Activated CD8-positive, alpha-beta T cell treated with anti-CD3 and anti-CD28 coated beads for 36 hours (primary cell): ENCODE measurements at places on chromosomes 1 and 21. TPM values are rescaled to one million over a fixed set of nuclear protein-coding genes. Genes with fewer than 3 reads are reported as not detected.

DNA sequence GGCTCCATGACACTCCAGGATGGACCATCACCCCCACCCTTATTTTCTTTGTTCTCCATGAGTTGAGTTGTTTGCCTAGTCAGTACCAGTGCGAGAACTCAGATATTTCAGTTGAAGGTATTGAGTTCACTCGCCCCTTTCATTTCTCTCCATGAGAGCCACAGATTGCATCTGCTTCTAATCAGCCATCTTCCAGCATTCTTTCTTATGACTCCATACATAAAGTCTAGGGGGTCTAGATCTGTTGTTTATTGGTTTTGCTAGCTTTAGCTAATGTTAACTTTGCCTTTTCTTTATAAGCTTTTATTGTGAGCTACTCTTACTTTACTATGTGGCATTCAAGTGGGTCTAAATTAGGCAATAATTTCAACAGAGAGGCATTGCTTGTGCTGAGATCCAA lies 71.6 kb upstream of the PDC start:
- no peak overlapping the region for H3K27ac ChIP-seq
- H3K36me3 ChIP-seq, result no peaks in the 10 kb centered on the region
- no peaks in the 10 kb centered on the region for H3K4me1 ChIP-seq
- H3K27me3 ChIP-seq, result peaks cover 2% of the 10 kb centered on the region
- DNase-seq, result no peak

The TCHHL1 gene
- not detected for total RNA-seq

DNA sequence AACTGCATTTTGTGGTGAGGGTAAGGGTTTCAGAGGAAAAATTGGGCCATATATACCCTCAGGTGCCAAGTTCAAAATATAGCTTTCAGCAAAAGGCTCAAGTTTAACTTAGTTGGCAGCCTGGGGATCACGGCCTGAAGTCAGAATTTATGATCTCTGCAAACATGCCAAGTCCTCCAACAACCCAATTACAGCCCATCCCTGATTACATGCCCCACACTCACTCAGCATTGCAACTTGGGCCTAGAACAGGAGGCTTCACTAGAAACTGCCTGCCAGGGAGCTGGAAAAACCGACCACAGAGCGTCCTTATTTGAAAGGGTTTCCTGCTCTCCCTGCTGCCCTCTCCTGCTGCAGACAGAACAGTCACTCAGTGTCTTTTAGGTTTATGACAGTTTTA lies 12.4 kb downstream of the FYB2 start:
- peaks cover 8% of the 10 kb centered on the region for H3K27me3 ChIP-seq

- no peaks in the 10 kb centered on the region for H3K27me3 ChIP-seq
- no peak overlapping the region for H3K4me3 ChIP-seq
- H3K4me1 ChIP-seq, result no peaks in the 10 kb centered on the region
- DNase-seq, result no peak
Measured at GRCh38 chr21:26093122-26093521, 77.4 kb downstream of the APP start.

- no peak overlapping the region for H3K4me3 ChIP-seq
- DNase-seq, result no peak
- H3K27me3 ChIP-seq, result peaks cover 18% of the 10 kb centered on the region
- H3K27ac ChIP-seq, result no peak overlapping the region
- no peaks in the 10 kb centered on the region for H3K4me1 ChIP-seq
- H3K36me3 ChIP-seq, result no peaks in the 10 kb centered on the region
Measured at GRCh38 chr1:209030454-209031167, 552.9 kb upstream of the CAMK1G start.

The CYP4Z1 gene
- not detected for total RNA-seq

DNA sequence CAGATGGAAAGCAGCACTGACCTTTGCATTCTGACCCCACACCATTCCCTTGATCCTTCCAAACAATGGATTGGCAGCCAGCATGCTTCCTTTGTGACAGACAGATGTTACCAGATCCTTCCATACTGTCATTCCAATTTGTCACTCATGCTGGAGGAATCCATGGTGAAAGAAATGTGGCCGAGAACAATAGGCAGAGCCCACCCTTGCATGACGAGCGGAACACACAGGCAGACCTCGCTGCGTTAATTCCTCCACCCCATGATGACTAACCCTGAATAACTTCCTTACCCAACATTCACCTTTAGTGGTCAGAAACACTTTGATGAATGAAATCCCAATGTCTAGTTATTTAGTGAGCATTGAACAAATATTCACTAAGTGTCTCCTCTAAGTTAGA lies 45.1 kb downstream of the PDPN start:
- H3K27me3 ChIP-seq, result peaks cover 7% of the 10 kb centered on the region
- H3K4me3 ChIP-seq, result no peak overlapping the region
- no peaks in the 10 kb centered on the region for H3K36me3 ChIP-seq

The SHE gene
- total RNA-seq, result not detected
